Activated CD8-positive, alpha-beta memory T cell treated with anti-CD3 and anti-CD28 coated beads for 4 hours (primary cell): ENCODE measurements at places on chromosomes 2 and 18.

DNA sequence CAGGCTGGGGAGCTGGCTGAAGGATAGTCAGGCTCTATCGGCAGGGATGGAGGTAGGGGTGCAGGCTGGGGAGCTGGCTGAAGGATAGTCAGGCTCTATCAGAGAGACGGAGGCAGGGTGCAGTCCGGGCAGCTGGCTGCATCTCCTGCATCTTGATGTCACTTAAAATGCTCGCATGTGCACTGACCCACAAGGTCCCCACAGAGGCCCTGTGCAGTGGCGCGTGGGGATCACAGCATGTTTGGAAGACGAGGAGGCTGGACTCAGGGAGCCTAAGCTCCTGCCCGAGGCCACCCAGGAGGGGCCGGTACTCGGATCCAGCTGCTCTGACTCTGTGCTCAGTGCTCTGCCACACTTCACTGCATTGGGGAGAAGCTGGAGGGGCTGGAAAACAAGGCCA lies 189.0 kb upstream of the HDAC4 start:
- DNase-seq = no peak

DNA sequence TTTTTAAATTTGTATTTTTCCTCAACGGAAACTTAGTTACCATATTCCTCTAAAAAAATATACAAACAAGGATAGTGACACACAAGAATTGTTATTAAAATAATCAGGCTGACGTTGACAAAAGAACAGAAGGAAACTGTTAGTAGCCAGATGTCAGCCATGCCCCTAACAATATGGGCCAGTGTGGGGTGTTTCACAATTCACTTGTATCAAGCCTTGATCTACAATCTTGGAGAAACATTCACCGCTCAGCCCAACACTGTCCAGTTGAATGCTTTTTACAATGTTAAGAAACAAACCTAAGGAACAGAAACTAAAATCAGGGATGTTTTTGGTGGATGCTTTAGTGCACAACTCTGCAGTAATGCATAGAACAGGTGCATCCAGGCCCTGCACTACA lies 44.6 kb downstream of the TMEFF2 start:
- DNase-seq = no peak

DNA sequence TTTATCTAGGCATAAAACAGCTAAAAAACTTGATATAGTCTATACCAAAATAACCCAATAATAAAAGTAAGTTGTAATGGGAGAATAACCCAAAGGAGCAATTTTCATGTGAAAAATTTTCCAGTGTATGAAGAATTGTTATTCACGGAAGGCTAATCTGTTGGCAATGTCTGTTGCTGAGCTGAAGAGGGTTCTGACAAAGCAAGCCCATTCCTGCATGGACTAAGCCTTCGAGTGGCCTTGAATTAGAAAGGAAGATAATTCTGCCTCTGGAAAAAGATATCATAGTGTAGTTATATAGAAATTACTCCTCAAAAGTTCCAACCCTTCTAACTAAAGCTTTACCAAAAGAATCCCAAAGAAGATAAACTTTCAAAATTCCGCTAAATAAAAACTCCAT lies 101.5 kb downstream of the MAP2 start:
- no peak for DNase-seq

DNA sequence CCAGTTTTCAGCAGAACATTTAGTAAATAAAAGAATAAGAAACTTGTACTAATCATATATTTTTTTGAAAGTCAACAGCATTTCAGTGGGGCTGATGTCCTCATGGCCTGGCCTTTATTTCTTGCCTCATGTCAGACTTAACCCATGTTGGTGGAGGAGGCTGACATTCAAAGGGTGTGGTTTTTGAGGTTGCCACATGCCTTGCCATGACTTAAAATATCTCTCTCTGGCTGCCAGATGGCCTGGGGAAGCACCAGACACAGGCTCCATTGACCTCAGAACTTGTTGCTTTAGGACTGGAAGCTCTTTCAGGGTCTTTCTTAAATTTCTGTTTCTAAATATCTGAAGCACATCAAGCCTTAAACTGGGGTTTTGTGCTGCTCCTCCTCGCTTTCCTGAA lies 32.5 kb upstream of the CD28 start:
- no peak for DNase-seq

DNA sequence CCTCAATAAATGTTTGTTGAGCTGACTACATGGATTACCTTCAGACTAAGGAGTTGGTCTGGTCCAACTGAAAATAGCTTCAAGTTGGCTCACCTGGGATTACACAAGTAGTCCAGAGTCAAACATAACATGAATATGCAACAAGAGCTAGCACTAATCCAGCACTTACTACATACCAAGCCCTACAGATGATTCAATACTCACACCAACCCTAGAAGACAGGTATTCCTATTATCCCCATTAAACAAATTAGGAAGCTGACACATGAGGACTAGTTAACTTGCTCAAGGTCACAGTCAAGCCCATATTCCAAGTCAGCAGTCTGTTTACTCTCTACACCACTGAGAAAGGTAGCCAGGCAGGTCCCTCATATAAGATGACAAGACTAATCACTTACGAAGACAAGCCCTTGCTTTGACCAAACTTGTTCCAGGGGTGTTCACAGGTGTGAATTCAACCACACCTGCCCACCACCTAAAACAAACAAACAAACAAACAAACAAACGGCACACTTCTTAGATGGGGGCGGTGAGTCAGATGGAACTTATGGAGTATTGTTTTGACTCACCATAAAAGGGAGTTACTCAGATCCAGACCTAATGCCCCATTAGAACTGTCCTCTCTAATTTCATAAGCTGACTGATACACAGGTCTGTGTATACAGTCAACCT lies 29.1 kb downstream of the TMEM131 start:
- DNase-seq = no peak

- DNase-seq = no peak
Observed at GRCh38 chr2:145028101-145028920, 508.4 kb upstream of the ZEB2 start.
